Diencephalon (tissue), 1 donor: ENCODE measurements at places on chromosomes 1 and 21. TPM values are rescaled to one million over a fixed set of nuclear protein-coding genes. Genes with fewer than 3 reads are reported as not detected.

HTR1D gene
- total RNA-seq, result 1.2 TPM

DNAI4 gene
- total RNA-seq, result 81.0 TPM

MTARC1 gene
- total RNA-seq, result 9.2 TPM

RAB3B gene
- total RNA-seq, result 81.2 TPM

PADI1 gene
- total RNA-seq, result 0.92 TPM

FAM43B gene
- total RNA-seq, result 8.5 TPM

SLAMF9 gene
- total RNA-seq, result not detected

LCE3D gene
- total RNA-seq, result not detected

PADI4 gene
- total RNA-seq, result 0.23 TPM

SELENON gene
- 15.9 TPM for total RNA-seq

PPT1 gene
- 65.5 TPM for total RNA-seq

WDR64 gene
- not detected for total RNA-seq

MXRA8 gene
- total RNA-seq, result 11.5 TPM

LRRC53 gene
- total RNA-seq, result 0.23 TPM

IL10 gene
- 0.46 TPM for total RNA-seq

HORMAD1 gene
- total RNA-seq, result 1.4 TPM

ZBTB18 gene
- 54.7 TPM for total RNA-seq

OLFM3 gene
- total RNA-seq, result 75.4 TPM

SELE gene
- total RNA-seq, result 0.23 TPM

TMED5 gene
- total RNA-seq, result 50.1 TPM

UTS2 gene
- not detected for total RNA-seq

MMEL1 gene
- total RNA-seq, result 4.6 TPM

LRRN2 gene
- 20.5 TPM for total RNA-seq

GNAT2 gene
- not detected for total RNA-seq

SPRR1B gene
- not detected for total RNA-seq

CFAP45 gene
- total RNA-seq, result 5.8 TPM

SELL gene
- total RNA-seq, result 1.4 TPM

OR2M3 gene
- 0.46 TPM for total RNA-seq

KRTAP19-3 gene
- total RNA-seq, result not detected

KCNJ9 gene
- total RNA-seq, result 18.5 TPM

TNFRSF18 gene
- not detected for total RNA-seq

GPR157 gene
- total RNA-seq, result 0.69 TPM

EPHB2 gene
- total RNA-seq, result 36.9 TPM
